ENCODE measurements at places on chromosomes 3 and 15.

- DNase-seq, result peak; percentile 46
Measured at GRCh38 chr15:89332446-89332845, 2.2 kb downstream of the POLG start.

- no peak for DNase-seq
Measured at GRCh38 chr3:8733332-8734094, at the start of gene CAV3. Gene CAV3, plus strand, starts transcription at chr3:8733802. Its CDS starts 75 bp downstream, at chr3:8733877.

DNA sequence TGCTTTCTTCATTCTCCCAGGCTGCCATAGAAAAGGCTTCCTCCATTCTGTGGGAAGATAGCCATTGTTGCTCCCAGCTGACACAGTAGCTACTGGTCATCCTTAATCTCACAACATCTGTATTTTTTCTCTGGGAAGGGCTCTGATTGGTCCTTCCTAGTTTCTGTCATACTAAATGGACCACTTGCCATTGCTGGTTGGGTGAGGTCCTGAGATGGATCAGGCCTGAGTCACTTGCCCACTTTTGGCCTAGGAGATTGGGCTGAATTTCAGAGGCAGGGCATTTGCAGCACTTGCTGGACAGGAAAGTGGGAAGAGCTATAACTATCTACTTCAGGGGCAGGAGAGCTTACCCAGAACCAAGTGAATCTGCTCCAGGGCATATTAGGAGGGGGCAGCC, 106.5 kb upstream of the PROK2 start:
- no peak for DNase-seq

GRCh38 chr3:108346301-108347227, 50.2 kb downstream of the HHLA2 start:
- no peak for DNase-seq

- DNase-seq, result no peak
Measured at GRCh38 chr3:197188963-197189362, 109.4 kb downstream of the DLG1 start.

GRCh38 chr3:14237457-14237856, 58.8 kb downstream of the LSM3 start:
- no peak for DNase-seq

DNA sequence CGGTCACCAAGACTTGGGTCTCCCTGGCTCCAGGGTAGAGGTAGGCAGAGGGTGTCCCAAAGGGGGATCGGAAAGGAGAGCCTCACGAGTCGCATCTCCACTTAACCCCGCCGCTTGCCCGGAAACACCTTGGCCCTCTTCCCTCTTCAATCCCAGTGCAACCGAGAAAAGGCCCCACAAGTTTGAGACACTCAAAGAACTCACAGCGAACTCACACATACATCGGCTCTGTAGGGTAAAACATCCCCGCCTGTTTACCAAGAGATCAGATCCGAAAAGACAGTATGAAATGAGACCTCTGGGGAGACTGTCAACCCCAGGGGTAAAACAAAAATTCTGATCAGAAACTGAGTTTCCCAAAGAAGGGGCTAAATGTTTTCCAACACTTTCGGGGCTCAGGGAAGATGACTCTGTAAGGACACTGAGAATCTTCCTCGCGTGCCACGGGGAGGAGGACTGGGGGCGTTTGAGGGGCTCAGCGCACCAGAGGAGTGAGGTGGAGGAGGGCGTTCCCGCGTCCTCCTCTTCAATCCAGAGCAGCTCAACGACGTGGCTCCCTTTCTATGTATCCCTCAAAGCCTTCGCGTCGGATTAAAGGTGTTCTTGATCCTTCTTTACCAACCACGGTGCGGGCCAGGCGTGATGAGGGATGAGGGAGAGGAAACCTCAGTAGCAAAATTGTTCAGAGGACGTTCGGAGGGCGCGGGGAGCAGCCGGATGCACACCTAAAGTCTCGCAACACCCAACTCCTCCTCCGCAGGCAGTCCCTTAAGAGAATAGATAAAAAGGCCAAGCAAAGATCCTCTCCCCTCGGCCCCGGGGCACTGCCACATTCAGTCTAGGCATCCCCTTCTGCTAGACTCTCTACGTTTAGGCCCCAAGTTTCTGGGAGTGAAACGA, 3.7 kb downstream of the WNT5A start:
- no peak for DNase-seq

- DNase-seq, result peak; percentile 61
Measured at GRCh38 chr15:72375501-72375845, 341 bp downstream of the HEXA start.

GRCh38 chr3:74897006-74897405, 282.5 kb upstream of the CNTN3 start:
- no peak for DNase-seq

DNA sequence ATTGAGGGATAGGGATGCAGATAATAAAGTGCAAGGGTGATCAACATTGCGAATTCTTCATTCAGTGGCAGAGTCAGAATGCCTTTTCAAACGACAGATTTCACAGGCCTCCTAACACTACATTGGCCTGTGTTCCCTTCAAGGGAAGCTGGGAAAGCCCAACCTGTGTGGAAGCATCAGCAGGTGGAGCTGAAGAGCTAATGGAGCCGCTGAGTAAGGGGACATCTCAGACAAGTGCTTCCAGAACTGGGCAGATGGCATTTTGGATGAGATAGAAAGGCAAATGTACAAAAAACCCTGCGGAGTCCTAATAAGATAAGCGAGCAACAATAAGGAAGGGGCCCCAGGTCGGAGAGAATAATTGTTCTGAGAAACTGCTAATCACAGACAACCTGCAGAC, 8.5 kb upstream of the SLC24A5 start:
- DNase-seq, result no peak

- no peak for DNase-seq
Measured at GRCh38 chr15:74422652-74423430, 10.9 kb downstream of the SEMA7A start.

DNA sequence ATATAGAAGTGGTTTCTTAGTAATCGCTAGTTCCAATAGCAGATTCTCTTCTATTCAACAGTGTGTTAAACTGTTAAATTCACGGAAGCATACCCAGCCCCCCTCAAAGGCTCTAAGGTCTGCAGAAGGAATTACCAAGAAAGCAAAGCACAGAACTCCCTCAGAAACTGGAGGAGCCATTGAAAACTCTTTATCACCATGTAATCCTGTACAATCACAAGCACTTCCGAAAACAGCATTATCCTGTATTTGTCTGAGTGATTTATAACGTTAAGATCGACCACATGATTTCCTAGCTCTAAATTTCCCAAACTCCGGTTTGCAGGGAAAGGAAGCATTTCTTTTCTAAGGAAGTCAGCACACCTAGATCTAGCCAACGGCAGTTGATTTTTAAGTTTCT, 20.0 kb downstream of the MYO1E start:
- DNase-seq, result no peak

DNA sequence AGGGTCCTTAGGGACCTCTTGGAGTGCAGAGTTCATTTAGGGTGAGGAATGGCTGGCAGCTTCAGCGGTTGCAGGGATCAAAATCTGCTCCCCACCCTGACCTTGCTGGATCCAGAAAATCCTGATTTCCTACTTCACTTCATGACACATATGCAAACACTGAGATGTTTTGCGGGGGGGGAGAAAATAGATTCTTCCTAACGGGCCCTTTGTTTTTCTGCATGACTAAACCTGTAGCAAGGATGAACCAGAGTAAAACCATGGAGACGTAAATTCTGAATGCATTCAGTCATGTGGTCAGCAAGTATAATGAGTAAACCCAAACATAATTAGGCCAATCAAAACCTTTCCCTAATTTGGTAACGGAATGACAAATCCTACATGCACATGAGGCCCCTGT, 20.0 kb upstream of the RBP1 start:
- no peak for DNase-seq

GRCh38 chr15:94008104-94009074, 223.0 kb upstream of the MCTP2 start:
- DNase-seq, result no peak

DNA sequence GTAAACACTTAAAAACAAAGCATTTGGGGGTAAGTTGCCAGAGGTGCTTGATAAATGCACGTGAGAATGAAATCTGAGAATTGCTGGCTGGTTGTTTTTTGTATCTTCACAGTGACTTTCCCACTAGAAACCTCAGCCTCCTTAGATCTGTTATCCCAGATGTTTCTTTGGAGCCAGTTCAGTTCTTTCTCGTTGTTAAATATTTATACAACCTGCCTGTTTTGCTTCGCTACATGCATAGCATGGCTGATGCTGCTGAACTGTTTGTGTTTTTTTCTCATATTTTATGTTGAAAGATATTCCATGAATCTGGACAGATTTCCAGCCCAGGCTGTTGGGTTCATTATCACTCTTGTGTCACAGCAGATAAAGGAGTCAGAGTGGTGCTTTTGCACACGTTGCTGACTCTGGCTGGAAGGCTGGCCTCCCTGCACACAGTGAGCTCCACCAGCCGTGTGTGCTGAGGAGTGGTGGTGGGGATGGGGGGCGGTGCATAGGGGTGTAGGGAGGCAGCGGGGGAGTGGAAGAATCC, 80.2 kb downstream of the ARNT2 start:
- DNase-seq, result no peak

DNA sequence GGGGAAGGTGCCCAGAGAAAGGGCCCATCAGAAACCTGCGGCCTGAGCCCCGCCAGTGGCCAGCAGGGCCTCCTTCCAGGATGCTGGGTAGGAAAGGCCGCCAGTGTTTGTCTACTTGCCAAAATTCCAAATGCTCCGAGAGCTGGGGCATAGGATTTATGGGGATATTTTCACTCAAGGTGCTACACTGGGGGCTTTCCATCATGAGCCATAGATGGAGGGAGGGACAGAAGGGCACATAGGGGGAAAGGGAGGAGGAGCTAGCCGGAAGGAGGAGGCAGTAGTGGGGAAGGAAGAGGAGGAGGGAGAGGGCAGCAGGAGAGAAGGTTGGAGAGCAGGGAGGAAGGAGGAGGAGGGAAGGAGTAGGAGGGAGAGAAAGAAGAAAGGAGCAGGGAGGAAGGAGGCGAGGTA, 494.7 kb upstream of the PROK2 start:
- no peak for DNase-seq

DNA sequence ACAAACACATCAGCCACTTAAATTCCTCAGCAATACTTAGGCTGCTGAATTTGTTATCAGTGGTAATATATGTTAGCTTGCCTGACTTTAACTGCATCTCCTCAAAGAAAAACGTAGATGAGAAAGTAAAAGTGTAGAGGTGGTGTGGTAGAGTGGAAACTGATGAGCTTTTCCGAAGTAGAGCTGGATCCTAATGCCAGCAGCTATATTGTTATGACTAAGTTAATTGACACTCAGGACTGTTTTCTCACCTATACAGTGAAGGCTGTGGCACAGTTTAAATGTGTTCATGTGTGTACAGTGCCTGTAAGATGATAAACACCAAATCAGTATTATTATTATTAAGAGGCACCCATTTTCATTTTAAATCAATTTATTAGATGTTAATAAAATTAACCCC, 174.9 kb downstream of the TNIK start:
- no peak for DNase-seq

GRCh38 chr15:74387621-74388362, 20.3 kb upstream of the CYP11A1 start:
- DNase-seq, result no peak

- DNase-seq, result peak; percentile 69
Measured at GRCh38 chr3:187041362-187042307, 97.7 kb downstream of the RPL39L start.

- no peak for DNase-seq
Measured at GRCh38 chr15:89543389-89543788, 31.9 kb upstream of the TICRR start.

GRCh38 chr15:87896936-87897335, 359.6 kb downstream of the NTRK3 start:
- no peak for DNase-seq

DNA sequence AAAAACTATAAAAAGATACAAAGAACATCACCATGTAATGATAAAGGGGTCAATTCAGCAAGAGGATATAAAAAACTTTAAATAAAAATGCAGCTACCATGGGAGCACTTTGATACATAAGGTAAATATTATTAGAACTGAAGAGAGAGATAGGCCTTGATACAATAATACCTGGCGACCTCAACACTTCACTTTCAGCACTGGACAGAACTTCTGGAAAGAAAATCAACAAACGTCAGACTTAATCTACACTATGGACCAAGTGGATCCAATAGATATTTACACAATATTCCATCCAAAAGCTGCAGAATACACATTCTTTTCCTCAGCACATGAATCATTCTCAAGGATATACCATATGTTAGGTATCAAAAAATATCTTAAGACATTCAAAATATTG, 42.0 kb downstream of the WDR49 start:
- DNase-seq, result no peak

- no peak for DNase-seq
Measured at GRCh38 chr15:78312536-78312935, 13.1 kb upstream of the SKIC8 start.

DNA sequence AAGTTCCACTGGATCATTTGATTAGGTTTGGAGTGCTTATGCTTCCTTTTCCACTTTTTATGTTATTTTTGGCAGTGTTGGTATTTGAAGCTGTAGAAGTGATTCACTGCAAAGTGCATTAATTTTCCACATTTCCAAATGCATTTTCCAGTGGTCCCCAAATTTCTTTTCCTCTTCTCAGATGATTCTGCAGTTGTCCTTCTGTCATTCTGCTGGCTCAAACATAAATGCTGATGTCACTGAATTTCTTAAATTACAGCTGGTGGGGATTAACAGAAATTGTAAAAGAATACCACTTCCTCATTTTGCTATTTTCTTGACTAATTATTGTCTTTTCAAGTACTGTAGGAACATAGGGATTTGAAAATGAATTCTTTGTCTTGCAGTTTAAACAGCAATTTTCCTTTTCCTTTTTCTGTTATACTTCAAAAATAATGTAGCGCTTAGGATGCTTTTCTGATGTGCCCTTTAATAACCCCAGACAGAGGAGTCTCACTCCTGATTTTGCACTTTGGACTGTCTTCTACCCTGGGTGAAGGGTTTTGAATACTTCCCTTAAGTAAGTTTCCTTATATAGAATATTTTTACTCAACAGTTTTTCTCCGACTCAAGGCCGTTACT, 25.0 kb downstream of the MITF start:
- no peak for DNase-seq

GRCh38 chr3:100454677-100455076, 37.7 kb upstream of the TMEM45A start:
- no peak for DNase-seq

- no peak for DNase-seq
Measured at GRCh38 chr3:159732172-159733111, 256.2 kb upstream of the IL12A start.

DNA sequence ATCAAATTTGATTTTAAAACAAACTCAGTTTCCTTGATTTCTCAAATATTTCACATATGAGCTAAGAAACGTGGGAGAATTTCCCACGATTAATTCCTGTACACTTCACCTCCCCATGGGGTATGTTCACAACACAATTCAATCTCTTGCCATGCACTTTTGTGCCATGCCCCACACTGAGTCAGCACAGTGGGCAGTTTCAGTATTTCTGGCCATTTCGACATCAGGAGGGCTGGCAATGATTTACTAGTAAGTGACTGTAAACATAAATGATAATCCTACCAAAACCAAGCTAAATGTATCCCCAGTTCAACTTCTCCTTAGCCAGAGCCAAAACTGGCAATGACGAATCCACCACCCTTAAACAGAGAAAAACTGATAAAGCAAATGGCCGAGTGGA, 293.6 kb downstream of the FGF12 start:
- no peak for DNase-seq

GRCh38 chr3:17330660-17331059, 411.8 kb downstream of the TBC1D5 start:
- no peak for DNase-seq
